Brain (organoid and tissue), 16 donors: ENCODE measurements at places on chromosomes 6 and 20.

- DNase-seq: no peak
Observed at GRCh38 chr6:33458676-33459075, 4.3 kb downstream of the ZBTB9 start.

DNA sequence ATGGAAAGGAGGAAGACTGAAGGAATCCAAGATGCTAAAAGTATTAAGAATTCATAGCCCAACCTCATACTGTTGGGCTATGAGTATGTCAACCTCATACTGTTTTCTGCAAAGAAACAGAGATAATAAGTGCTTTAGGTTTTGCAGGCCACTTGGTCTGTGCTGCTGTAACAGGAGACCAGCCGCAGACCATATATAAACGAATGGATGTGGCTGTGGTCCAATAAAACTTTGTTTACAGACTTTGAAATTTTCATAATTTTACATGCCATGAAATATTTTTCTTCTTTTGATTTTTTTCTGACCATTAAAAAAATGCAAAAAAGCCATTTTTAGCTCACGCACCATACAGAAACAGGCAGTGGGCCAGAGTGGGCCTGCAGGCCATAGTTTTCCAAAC, 13.7 kb upstream of the THBD start:
- no peak for DNase-seq

DNA sequence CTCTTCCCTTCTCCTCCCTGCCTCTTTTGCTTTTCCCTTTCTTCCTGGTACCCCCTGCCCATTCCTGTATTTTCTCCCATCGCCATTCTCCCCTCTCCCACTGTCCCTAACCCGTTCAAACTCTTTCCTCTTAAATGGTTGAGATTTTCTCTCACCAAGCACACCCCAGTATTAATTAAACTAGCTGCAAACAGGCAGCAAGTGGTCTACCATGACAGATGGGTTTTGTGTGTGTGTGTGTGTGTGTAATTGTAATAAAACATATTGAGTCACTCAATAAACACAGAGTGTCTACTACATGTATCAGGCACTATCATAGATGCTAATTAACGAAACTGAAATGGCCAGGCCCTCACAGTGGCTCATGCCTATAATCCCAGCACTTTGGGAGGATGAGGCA, 6.7 kb downstream of the RAET1E start:
- DNase-seq: no peak

DNA sequence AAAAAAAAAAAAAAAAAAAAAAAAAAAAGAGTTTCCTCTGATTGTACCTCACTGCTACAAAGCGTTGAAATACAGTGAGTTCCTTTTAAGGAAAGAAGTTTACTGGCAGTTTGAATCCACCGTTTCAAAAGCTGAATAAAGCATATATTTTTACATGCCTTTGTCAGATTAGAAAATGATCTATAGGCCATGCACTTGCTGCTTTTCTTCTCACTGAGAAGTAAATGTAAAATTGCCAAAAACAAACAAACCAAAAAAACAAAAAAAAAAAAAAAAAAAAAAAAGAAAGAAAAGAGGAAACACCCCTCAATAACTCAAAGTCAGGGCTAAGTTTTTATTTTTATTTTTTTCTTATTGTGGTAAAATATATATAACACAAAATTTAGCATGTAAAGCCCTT, 81.9 kb downstream of the LYRM4 start:
- DNase-seq: no peak

- DNase-seq: no peak
Observed at GRCh38 chr6:75166773-75167172, 39.1 kb downstream of the COL12A1 start.

DNA sequence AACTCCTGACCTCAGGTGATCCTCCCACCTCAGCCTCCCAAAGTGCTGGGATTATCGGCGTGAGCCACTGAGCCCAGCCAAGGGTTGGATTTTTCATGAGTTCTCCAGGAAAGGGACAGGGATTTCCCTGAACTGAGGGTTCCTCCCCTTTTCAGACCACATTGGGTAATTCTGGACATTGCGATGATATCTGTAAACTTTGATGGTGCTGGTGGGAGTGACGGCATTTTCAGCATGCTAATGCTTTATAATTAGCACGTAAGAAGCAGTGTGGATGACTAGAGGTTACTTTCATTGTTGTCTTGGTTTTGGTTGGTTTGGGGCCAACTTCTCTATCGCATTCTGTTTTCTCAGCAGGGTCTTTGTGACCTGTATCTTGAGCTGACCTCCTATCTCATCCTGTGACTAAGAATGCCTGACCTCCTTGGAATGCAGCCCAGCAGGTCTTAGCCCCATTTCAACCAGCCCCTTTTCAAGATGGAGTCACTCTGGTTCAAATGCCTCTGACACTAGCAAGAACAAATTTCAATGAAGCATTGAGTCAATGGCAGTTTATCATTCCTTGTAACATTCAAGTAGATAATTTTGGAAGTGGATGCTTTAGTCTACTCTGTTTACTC, 156.5 kb downstream of the TTLL2 start:
- DNase-seq: no peak

DNA sequence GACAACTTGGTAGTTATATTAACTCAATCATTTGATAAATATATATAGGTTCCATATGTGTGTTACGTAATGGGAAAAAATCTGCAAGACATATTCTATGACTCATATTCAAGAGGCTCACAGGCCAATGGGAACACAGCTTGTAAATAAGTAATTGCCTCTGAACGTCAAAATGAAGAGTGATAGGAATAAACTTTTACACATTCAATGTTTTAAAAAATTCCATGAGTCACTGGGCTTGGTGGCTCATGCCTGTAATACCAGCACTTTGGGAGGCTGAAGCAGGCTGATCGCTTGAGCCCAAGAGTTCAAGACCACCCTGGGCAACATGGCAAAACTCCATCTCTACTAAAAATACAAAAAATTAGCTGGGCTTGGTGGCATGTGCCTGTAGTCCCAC, 209.4 kb upstream of the MCHR2 start:
- DNase-seq: no peak

- DNase-seq: no peak
Observed at GRCh38 chr6:73774311-73774774, 78.3 kb downstream of the CD109 start.

DNA sequence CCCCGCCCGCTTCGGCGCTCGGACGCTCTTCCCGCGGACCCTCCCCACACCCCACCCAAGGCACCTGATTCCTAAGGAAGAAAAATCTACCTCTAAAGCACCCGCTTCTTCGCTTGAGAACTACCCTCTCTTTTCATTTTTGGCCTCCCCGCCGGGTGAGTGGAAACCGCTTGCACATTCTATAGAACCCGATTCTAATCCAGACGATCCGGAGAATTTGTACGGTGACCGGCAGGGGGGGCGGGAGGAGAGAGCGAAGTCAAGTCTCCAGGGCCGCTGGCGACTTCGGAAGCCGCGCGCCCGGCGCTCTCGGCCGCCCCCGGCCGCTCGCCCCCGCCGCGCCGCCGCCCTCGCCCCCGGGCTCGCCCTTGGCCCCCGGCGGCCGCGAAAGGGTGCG, at the start of gene RBM24:
Gene RBM24 (plus strand): TSS at position 262 of the 397 bp plus-strand sequence. CDS start 221 bp downstream, outside the sequence.
- DNase-seq: peak; percentile 81

DNA sequence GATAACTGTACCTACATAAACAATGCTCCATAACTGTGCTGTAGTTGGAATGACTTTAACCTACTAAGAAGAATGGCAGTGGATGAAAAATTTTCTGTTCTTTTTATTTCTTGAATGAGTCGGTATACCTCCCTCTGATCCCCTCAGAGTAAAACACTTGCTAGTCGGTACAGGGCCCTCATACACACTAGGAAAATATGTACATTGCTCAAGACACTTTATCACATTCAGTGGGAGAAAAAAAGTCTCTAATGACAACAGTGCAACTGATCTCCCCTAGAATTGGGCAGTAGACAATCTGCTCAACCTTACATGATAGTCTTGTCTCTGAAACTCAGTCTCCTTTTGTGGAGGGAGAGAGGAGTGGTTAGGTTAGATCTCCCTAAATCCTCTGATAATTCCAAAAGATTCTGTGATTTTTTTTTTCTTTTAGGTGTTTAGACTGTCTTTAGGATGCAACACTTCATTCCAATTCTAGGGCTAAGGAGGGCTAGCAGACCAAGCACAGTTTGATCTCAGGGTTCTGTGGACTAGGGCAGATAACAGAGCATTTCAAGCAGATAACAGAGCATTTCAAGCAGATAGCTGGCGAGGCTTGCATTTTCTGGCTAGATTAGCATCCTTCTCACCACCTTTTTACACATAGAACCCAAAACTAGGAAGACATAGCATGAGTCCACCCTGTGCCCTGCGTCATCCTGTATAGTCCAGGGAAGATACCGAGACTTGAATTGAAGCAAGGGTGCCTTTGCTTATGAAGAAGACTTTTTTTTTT, 100.3 kb upstream of the TNFAIP3 start:
- no peak for DNase-seq

GRCh38 chr6:54248994-54249393, 59.2 kb upstream of the TINAG start:
- no peak for DNase-seq

DNA sequence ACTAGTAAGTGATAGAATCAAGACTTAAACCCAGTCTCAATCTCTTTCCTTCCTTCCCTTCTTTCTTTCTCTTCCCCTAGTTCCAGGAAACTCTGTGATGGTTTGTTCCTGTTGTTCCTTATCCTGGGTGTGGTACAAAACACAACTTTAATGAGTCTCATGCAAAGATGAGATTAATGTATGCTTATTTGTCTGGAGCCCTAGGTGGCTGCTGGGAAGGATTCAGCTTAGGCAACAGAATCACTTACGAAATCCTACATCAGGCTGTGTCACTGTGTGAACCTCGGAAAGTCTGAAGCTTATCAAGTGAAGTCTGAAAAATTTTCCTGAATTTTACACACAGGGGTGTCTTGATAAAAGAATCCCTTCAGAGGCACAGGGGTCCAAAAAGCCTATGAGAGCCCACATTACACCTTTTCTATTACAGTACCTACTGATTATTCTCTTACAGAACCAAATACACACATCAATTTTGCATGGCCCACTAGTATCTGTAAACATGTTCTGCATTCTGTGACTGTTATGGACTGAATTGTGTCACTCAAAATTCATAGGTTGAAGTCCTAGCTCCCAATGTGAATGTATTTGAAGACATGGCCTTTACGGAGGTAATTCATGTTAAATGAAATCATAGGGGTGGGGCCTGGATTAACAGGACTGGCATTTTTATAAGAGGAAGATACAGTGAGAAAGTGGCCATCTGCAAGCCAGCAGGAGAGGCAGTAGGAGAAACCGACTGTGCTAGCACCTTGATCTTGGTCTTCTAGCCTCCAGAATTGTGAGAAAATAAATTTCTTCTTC, 144.7 kb downstream of the MYB start:
- DNase-seq: no peak

GRCh38 chr6:6148192-6148815, 141.6 kb upstream of the NRN1 start:
- DNase-seq: no peak

DNA sequence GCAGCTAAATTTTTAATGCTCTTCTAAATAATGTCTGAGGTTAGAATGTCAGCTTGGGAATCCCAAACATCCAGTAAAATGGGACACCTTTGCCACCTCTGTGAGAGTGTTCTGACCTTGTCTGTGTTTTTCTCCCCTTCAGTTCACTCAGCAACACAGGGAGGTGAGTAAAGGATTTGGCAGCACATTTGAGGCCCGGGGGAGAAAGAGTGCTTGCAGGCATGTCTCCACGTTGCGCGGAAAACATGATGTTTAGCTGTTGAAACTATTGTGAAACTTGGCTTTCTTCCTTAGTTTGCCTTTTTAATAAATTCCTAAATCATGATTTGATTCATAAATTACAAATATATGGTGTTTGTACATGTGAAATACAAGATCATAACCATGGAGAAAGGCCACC, 707.8 kb upstream of the FLRT3 start:
- DNase-seq: no peak

DNA sequence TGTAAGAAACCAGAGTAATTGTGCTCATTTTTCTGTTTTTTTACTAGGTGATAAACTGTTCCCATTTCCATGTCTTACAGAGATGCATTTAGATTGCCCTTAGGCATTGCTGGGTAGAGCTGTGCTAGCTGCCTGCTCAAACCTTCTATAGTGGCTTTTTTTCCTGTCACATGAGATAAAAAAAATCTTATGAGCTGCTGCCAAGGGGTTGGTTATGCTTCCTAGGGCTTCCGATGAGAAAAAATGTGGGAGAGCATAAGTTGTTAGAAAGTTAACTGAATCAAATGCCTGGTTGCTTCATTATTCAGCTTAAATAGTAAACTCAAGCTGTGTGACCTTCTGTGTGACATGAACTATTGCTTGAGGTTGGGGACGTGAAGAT, 50.0 kb upstream of the NOX3 start:
- no peak for DNase-seq

DNA sequence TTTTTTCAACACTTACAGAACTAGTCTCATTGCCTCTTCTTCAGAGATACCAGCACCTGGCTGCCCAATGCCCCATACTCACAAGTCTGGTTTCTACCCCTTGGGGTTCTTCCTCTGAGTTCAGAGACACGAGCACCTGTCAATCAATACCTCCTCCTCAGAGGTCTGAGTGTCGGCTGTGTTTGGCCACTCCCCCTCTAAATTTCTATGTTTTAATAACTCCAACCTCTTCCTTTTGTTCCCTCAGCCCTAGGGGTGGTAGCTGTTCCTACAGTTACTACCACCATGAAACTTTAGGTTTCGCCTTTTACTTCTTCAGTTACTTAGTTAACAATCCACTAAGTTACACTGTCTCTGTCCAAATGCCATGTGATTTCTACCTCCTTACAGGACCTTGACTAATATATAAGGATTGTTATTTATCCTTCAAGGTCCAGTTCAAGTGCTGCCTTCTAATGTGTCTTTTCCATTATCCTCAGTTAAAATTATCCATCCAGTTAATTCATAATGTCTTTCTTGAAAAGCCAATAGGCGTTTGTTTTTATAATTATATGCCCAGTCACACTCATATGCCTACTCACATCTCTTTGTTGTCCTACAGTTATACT, 14.6 kb upstream of the PHF20 start:
- DNase-seq: no peak

GRCh38 chr6:5468586-5468985, 207.3 kb downstream of the FARS2 start:
- no peak for DNase-seq

DNA sequence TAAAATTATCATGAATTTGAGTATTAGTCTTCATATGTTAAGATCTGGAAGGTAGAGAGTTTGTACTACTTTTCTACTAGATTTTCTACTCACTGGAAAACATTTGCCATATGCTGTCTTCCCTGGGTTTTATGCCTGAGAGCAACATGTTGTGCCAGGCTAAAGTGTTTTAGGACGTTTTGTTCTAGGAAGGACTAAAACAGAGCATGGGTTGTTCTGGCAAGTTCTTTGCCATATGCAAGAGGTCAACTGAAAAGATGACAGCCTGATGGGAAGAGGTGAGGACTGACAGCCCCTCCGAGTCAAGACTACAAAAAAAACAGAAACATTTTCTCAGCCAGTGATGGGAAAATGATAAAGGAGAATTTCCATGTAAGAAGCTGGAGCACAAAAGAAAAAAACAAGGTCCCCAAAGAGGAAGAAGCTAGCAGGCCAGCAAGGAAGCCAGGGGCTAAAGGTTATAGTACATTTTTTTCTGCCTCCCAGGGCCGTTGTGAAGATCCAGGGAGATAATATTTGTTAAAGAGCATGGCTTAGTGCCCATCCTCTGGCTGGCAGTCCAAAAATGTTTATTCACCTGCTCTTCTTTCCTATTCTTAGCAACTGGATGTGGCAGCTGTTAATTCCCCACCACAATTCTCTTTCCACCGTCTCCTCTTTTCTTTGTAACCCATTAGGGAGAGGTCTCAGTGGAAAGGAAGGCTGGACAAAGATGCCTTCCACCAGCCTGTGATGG, 7.8 kb downstream of the SCGN start:
- no peak for DNase-seq
